ENCODE measurements at places on chromosomes 16 and 17.

DNA sequence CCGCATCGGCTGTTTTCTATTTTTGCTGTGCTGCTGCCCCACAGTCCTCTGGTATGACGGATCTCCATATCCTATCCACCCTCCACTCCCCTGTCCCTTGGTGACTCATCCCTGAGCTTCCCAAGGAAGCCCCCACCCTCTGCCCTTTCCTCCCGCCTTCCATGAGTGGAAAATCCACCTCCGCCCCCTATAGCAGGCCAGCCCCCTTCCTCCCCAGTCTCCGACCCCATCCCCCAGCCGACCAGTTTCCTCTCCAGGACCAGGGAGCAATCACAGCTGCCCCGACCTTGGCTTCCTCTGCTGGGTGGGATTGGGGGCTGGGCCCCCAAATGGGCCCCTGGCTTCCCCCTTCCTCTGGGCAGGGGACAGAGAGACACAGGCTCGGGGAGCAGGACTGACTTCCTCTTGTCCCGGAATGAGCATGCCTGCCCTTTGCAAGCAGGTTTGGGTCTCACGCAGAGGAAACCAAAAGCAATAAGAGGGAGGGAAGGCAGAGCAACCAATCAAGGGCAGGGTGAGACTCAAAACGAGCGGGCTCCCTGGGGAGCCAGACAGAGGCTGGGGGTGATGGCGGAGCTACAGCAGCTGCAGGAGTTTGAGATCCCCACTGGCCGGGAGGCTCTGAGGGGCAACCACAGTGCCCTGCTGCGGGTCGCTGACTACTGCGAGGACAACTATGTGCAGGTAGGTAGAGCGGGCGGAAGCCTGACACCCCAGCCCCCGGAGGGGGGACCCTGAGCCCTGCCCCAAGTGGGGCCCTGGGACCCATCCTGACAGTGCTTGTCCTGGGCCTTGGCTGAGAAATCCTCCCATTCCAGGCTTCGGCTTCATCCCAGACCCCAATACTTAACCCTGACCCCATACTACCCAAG, at the start of the genes ABI3 and GNGT2:
ABI3 (plus strand) TSS at position 550 of the 872 bp plus-strand sequence; CDS start at position 568, 18 bp downstream.
GNGT2 (minus strand) TSS at position 417 of the 872 bp plus-strand sequence. CDS start 3,152 bp downstream, outside the sequence.
- peak; percentile 87 for DNase-seq

DNA sequence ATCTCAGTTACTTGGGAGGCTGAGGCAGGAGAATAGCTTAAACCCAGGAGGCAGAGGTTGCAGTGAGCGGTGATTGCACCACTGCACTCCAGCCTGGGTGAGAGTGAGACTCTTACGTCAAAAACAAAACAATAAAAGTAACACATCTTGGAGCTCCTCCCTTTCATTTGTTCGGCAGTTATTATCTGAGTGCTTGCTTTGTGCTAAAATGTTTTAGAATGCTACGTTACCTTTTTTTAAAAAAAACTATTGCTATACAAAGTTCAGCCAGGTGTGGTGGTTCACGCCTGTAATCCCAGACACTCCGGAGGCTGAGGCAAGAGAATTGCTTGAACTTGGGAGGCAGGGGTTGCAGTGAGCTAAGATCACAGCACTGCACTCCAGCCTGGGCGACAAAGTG, 15.8 kb downstream of the IST1 start:
- no peak for DNase-seq

DNA sequence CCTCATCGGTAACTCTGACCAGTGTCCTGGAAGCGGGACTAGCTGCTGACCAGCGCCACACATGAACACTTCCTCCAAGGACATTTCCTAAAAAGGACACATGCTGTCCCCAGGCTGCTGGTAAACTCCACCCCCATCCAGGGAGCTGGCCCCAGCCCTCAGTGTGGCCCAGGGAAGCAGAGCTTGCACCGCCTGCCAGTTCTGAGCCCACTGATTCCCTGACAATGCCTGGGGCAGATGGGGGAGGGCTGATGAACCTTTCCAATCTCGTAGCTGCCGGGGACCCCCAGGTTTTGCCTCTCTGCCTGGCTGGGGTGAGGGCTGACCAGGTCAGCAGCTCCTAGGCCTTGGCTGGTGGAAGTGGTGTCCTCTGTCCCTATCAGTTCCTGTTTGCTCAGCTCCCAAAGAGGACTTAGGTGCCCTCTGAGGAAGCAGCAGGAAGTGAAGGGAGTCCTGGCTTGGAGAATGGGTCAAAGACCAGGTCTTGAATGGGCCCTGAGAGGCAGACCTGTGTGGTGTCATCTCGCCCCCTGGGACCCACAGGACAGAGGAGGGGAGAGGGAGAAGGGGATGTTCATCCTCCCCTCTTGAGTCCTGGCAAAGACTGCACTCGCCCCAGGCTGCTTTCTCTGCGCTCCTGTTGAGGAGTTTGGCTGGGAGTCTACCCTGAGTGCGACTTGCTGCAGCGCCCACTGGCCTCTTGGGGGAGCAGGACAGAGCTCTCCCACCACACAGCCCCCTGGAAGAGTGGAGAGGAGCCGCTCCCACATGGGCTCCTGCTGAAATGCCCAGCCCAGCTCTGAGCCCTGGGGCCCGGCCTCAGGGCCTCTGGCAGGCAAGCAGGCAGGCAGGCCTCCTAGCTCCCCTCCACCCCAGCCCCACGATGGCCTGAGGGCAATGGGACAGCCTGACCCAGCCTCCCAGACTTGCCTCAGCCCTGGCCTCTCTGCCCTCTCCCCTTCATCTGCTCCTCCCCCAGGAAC, 16.8 kb downstream of the PDK2 start:
- no peak for DNase-seq

- DNase-seq = no peak
These were observed 10.0 kb downstream of the BCAR1 start for GRCh38 chr16:75241412-75241811.

DNA sequence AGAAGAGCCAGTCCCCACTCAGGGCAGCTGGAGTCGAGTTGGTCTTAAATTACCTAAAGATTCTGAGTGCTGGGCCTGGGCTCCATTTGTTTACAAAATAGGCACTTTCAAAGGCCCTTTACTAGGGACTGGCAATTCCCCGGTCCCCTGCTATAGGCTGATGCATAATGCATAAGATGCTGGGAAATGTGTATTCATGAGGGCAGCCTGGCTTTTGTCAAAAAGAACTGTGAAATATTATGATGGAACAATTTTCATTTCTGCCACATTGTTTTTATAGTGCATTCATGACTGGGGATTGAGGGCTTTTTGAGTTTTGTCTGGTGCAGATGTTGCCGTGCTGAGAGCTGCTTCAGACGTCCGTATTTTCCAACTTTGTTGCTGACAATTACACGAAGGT, 617.0 kb upstream of the CDH5 start:
- no peak for DNase-seq

GRCh38 chr17:74806334-74806733, 30.2 kb upstream of the NAT9 start:
- no peak for DNase-seq

DNA sequence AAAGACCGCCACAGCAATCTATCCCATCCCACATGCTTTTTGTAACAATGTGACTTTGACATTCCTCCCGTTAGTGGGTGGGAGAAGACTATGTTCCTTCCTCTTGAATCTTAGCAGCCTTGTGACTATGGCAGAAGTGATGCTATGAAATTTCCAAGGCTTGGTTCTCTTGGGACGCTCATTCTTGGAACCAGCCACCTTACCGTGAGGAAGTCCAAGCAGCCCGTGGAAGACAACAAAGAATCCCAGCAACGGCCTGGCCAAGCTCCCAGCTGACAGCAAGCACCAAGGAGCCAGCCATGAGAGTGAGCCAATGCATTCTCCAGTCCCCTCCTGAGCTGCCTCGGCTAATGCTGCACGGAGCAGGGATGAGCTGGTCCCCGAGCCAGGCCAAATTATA, 62.3 kb downstream of the VPS53 start:
- DNase-seq = no peak

DNA sequence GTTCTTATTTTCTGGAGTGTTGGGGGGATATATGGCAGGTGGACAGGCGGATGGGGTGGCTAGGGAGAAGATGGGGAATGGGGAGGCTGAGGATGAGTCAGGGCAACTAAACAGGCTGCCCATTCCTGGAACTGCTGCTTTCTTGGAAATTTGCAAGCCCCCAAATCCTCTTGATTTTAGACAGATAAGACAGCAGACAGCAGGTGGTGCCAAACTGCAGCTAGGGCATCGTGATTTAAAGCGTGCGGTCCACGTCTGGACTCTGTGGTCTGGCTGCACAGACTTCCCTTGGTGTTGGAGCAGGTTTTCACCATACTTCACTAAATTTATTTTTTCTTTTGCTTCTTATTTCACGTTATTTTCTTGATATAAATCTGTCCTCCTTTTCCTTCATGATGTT, 10.9 kb upstream of the KRT24 start:
- DNase-seq = no peak

- no peak for DNase-seq
These were observed 13.1 kb upstream of the BCAR1 start for GRCh38 chr16:75264457-75264998.

DNA sequence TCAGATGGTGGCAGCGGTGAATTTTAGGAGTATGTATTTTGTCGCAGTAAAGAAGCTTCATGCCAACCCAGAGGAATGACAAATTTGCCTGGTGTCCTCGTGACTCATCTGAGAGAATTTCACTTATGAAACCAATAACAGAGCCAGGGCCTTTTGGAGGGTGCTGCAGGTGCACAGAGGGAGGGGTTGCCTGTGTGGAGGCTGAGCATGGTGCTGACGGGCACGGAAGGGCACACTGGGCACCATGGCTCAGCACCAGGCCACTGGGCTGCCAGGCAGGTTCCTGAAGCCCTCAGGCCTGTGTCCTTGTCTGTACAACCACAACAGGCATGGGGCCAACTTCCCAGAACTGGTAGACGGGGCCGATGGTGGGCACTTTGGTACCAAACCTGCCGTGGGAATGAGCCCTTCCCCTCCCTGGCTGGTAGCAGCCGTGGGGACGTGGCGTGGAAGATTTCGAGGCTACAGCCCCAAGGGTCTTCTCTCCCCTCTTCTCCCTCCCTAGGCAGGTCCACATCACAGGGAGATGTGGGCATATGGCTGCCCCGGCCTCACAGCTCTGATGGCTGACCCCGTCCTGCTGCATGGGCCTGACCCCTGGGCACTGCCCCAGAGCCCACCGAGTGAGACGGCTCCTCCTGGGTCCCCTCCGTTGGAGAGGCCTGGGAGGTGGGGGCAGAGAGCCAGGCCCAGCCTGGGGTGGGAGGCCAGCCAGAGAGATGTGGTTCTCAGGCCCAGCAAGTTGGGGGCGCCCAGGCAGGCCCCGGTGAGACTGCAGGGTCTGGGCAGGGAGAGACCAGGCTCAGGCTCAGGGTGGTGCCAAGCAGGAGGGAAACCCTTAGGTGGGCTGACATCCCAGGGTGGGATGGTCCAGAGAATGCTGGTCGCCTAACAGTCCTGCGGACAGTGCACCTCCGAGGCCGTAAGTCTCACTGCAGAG, 30.2 kb upstream of the ZNF469 start:
- no peak for DNase-seq

- DNase-seq = no peak
These were observed 99.4 kb upstream of the CACNG3 start for GRCh38 chr16:24156777-24157176.

DNA sequence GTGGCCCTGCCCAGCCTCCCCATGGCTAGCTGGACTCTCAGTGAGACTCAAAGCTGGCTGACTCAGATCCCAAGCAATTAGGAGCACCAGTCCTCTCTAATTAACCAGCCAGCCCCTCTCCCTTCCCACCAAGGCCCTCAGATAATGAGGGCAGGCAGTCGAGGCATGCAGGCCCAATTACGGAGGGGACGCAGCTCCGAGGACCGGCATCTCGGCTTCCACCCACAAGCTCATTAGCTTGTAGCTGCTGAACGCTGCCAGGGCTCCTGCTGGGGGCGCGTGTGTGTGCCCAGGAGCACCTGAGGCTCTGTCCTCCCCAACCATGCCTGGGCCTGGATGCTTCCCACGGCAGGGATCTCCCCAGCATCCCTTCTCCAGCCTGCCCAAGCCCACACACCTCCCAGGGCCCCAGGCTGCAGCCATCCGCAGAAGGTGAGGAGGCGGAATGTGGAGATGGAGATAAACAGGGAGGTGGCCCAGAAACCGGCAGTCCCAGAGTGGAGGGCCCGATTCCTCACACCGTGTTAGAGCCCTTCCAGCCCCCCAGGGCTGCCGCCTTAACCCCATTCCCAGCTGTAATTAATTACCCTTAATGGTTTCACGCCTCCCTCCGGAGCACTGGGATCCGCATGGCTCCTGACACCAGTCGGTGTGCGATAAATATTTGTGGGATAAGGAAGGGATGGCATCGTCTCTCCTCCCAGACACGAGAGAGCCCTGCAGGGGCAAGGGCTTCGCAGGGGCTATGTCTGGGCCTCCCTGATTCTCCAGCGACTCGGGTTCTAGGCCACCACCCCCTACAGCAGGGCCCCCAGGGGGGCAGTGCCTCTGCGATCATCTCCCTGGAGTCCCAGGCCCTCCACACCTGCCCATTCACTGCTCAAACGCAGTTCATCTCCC, 42.2 kb downstream of the RPH3AL start:
- DNase-seq = no peak

- no peak for DNase-seq
These were observed 7.9 kb upstream of the PLEKHG4 start for GRCh38 chr16:67271446-67271845.

DNA sequence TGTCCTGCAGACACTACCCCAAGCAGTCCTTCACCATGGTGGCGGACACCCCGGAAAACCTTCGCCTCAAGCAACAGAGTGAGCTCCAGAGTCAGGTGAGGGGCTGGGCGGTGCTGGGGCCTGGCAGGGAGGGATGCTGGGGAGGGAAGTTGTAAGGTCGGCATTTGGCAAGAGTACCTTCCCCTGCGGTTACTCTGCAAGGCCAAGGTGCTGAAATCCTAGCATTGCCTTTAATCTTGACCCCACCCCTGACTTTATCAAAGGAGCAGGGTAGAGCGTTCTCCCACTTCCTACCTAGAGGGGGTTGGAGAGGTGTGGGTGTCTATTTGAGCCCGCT, 20.5 kb downstream of the LASP1 start:
- no peak for DNase-seq

DNA sequence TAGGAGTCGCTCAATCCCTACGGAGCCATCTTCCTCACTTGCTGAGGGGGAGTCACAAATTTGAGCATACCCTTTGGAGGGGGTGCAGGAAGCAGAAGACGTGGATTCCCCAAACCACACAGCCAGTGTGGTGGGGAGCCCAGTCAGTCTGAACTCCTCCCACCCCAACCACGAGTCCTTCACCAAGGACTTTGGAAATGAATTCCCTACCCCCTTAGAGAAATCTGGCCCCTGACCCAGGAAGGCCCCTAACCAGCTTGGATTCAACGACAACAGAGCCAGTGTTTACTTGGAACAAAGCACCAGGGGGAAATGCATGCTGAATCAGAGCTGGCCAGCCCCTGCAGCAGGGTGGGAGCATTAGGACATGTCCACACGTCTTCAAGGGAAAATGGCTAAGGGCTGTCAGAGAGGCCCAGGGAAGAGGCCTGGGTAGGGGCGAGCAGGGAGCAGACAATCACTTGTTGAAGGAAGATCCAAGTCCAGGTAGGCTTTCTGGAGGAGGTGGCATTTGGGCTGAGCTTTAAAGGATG, 5.5 kb upstream of the TMEM92 start:
- no peak for DNase-seq

DNA sequence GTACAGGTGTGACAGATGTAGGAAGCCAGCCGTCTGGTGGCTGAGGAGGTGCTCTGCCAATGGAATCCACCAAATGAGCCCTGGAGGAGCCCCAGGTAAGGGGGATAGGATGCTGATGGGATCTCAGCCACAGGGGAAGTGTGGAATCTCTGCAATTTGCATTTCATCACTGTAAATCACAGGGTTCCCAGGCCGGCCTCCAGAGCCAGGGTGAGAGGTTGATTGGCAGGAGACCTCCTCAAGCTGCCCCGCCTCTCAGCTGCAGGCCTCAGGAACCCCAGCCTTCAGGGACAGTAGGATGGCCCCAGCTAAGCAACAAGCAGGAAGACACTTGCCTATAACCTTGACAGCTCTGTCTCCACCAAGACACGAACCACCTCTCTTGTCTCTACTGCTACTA, 39.4 kb downstream of the RTN4RL1 start:
- DNase-seq = no peak

- no peak for DNase-seq
These were observed 129.0 kb upstream of the CIBAR2 start for GRCh38 chr16:85240982-85241924.
